ENCODE measurements at places on chromosomes 11 and 22. TPM values are rescaled to one million over a fixed set of nuclear protein-coding genes. Genes with fewer than 3 reads are reported as not detected.

The FAT3 gene
- not detected for total RNA-seq

The GGTLC3 gene
- total RNA-seq: not detected

The NNMT gene
- total RNA-seq: 23.3 TPM

GRCh38 chr11:123073343-123074057 lies 11.6 kb upstream of the HSPA8 start:
- no peak overlapping the region for H3K27ac ChIP-seq
- no peak overlapping the region for H3K4me3 ChIP-seq
- H3K4me1 ChIP-seq: peaks cover 14% of the 10 kb centered on the region
- H3K27me3 ChIP-seq: no peaks in the 10 kb centered on the region
- H3K36me3 ChIP-seq: peaks cover 9% of the 10 kb centered on the region

DNA sequence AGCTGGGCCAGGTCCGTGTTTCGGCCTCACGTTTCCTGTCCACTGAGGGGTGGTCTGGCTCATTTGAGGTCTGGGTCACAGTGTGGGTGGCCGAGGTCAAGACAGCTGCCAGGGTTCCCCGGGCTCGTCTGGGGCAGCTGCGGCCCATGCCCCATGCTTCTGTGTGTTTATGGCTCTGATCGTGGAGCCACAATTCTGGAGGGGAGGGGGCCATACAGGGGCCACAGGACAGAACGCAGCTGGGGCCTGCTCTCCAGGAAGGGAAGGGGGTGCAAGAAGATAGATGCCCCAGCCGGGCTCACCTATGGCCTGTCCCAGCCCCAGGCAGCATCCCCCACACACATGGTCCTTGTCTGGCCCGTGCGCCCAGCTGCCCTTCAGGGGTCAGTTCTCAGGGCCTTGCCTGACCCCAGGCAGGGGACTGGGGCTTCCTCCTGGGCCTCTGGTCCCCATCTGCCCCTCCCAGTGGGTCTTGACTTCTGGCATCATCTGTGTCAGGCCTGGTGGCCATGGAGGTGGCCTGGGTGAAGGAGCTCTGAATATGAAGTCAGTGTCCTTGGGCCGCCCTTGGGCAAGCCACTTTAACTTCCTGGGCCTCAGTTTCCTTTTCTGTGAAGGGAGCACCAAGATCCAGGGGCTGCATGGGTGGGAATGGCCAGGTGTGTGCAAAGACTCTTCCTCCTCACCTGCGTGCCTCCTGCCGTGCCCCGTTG lies 8.4 kb downstream of the TSPAN32 start:
- H3K4me3 ChIP-seq: no peak overlapping the region
- H3K27ac ChIP-seq: no peak overlapping the region
- peaks cover 14% of the 10 kb centered on the region for H3K4me1 ChIP-seq
- no peaks in the 10 kb centered on the region for H3K36me3 ChIP-seq
- H3K27me3 ChIP-seq: no peaks in the 10 kb centered on the region

DNA sequence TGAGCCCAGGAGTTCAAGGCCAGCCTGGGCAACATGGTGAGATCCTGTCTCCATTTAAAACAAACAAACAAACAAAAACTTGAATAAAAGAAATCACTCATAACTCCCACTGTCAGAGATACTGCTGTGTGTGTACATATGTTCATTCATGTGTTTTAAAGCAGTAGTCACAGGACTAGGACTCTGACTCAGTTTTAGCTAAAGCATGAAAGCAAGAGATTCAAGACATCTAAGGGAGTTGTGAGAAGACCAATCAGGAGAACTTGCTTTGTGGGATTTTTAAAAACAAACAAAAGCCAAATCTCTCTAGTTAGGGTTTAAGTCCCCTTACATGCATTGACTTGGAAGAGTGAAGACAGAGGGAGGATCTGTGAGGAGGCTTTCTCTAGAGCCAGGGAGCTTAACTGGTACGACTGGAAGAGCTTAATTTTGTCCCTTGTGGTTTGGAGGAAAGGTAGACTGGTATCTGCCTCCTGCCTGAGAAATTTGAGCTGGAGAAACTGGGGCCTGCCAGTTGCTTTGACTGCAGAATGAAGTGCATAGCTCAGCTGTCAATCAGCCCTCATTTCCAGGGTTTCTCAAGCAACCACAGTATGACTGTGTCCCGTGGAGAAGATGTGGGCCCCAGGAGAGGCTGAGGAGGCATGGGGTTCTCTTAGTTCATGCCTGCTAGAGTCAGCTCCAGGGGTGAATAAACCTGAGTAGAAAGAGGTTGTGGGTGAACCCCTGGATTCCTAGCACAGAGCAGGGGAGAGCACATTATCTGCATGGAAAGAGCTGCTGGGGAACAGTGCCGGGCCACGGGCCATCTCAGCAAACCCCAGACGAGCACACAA lies 30.6 kb downstream of the EXPH5 start:
- no peak overlapping the region for H3K4me3 ChIP-seq
- no peaks in the 10 kb centered on the region for H3K36me3 ChIP-seq
- DNase-seq: peak; percentile 49

DNA sequence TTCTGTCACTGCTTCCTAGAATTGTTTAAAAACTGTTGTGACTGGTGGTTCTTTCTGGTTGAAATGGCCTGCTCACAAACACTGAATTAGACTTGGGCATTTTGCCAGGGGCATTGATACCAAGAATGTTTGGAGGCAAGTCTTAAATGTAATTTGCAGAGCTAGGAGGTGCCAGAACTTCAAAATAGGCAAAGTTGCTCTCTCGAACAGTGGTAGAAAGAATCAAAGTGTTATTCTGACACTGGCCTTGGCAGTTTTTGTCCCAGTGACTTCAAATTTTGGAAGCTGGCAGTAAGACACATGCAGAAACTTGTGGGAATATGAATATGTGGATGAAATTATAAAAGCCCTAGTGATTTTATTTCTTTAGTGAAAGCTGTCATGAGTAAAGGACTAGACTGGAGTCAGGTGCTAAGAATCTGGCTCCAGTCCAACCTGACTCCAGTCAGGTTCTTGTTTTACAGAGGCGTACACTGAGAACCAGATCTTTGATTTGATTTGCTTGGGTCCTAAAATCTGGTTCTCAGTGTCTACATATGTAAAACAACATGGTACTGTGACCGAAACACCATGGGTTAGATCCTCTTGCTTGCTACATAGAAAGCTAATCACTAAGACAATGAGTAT lies 20.9 kb downstream of the SVIP start:
- peaks cover 16% of the 10 kb centered on the region for H3K4me1 ChIP-seq
- no peaks in the 10 kb centered on the region for H3K36me3 ChIP-seq
- no peak for DNase-seq
- H3K4me3 ChIP-seq: no peak overlapping the region
- H3K27ac ChIP-seq: no peak overlapping the region

GRCh38 chr11:95534809-95535208 lies 254.8 kb downstream of the FAM76B start:
- H3K4me1 ChIP-seq: no peaks in the 10 kb centered on the region
- H3K36me3 ChIP-seq: no peaks in the 10 kb centered on the region
- no peak overlapping the region for H3K4me3 ChIP-seq
- H3K27ac ChIP-seq: no peak overlapping the region

- DNase-seq: no peak
- no peaks in the 10 kb centered on the region for H3K36me3 ChIP-seq
- no peaks in the 10 kb centered on the region for H3K27me3 ChIP-seq
- no peak overlapping the region for H3K4me3 ChIP-seq
Measured at GRCh38 chr22:48850658-48851287, 976.9 kb downstream of the BRD1 start.

DNA sequence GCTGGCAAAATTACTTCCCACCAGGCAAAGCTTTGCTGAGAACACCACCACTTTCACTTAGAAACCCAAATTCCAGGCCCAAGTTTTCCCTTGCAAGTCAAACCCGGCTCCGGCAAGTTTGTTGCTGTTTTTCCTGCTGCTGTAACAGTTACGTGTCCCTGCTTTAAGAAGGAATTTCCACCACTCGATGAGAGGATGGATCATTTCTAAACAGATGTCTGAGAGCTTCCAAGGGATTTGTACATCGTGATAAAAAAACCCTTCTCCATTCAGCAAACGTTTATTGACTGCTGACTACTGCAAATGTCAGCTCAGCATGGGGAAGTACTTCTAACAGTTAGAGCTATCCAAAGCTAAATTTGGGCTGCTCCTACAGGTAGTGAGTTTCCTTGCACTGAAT lies 19.7 kb downstream of the P2RX3 start:
- H3K4me1 ChIP-seq: no peaks in the 10 kb centered on the region
- no peaks in the 10 kb centered on the region for H3K36me3 ChIP-seq
- H3K27me3 ChIP-seq: 0 out of 2 replicates have a peak, but pooled peaks cover 4% of the 10 kb centered on the region
- no peak overlapping the region for H3K4me3 ChIP-seq
- no peak for DNase-seq

Data from PC-3 (cell line).